ENCODE measurements at places on chromosomes 11 and 22. TPM values are rescaled to one million over a fixed set of nuclear protein-coding genes. Genes with fewer than 3 reads are reported as not detected.
A peak's percentile ranks its signal among the peaks of the same experiment; 100 is the strongest.

Gene GRM5
- total RNA-seq = not detected

Gene PATZ1
- total RNA-seq = 15.2 TPM

Gene STIP1
- 94.5 TPM for total RNA-seq

GRCh38 chr11:57458410-57459163 lies 1.7 kb upstream of the RTN4RL2 start:
- peak; percentile 96 for DNase-seq

DNA sequence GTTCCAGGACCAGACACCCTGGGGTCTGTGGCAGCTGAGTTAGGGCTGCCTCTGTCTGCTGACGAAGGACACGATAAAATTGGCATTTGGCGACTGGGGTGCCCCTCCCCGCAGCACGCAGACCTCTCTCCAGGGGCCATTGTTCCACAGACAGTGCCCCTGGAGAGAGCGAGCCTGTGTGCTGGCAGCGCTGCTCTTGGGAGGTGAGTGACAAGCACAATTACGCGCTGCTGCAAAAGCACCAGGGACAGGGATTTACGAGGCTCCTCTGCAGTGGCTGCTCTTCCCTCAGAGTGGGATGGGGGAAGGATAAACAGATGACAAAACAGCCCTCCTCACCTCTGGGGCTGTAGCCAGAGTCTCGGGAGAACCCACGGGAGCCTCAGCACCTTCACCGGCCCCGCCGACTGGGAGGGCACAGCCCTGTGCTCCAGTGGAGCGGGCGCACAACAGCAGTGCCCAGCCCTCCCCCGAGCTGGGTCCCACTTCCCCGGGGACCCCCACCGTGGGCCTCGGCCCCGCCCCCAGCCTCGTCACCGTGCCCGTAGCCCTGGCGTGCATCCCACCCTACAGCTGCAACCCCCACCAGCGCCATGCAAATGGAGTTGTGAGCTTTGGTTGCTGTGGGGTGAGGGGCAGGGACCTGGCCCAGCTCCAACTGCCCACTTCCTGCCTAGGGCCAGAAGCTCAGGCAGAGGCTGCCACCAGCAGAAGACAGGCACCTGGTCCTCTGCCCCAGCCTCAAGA lies 19.6 kb downstream of the CHID1 start:
- DNase-seq = no peak

GRCh38 chr11:47171856-47172255 lies 4.8 kb downstream of the ARFGAP2 start:
- peak; percentile 79 for DNase-seq

DNA sequence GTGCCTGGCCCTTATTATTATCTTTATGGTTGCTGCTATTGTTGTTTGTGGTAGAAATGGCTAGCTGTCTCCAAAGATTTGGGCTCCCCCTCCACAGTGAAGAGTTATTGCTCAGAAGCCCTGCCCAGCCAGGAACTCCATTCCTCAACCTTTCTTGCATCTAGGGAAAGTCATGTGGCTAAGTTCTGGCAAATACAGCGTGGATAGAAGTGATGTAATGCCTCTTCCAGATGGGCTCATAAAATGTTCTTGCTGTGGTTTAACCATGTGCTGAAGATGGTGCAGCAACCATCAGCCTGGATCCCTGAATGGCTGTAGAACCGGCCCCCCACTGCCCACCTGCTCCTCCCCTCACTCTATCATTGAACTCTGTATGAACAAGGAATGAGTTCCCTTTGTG lies 203.5 kb upstream of the E2F8 start:
- peak; percentile 73 for DNase-seq
